ENCODE measurements at places on chromosomes 2 and 18.

DNA sequence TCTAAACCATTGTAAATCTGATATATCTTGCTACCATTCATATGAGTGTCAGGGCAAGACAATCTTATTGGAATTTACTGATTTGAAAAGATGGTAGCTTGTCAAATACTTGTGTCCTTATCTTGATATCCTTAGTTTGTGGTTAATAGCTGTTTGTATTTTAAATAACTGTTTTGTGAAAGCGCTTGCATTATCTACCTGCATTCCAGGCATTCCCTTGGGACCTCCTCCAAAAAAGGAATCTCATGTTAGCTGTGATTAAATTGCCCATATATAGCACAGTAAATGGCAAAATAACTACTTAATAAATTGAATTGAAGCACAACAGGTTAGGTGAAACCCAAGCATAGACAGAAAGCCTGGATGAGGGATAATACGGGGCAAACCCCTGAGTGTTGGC is 13.9 kb downstream of the CNTNAP5 start:
- no peaks in the 10 kb centered on the region for H3K36me3 ChIP-seq
- no peak overlapping the region for H3K27ac ChIP-seq
- H3K4me3 ChIP-seq: no peak overlapping the region
- no peaks in the 10 kb centered on the region for H3K4me1 ChIP-seq

- H3K27me3 ChIP-seq: no peaks in the 10 kb centered on the region
- H3K36me3 ChIP-seq: no peaks in the 10 kb centered on the region
- H3K27ac ChIP-seq: no peak overlapping the region
- no peak overlapping the region for H3K4me3 ChIP-seq
- peaks cover 16% of the 10 kb centered on the region for H3K4me1 ChIP-seq
These were observed 21.0 kb downstream of the TCF7L1 start for GRCh38 chr2:85154048-85154753.

- no peaks in the 10 kb centered on the region for H3K36me3 ChIP-seq
- H3K4me3 ChIP-seq: no peak overlapping the region
- H3K27me3 ChIP-seq: no peaks in the 10 kb centered on the region
- H3K4me1 ChIP-seq: no peaks in the 10 kb centered on the region
These were observed 6.5 kb downstream of the DIPK1C start for GRCh38 chr18:74450626-74451025.

DNA sequence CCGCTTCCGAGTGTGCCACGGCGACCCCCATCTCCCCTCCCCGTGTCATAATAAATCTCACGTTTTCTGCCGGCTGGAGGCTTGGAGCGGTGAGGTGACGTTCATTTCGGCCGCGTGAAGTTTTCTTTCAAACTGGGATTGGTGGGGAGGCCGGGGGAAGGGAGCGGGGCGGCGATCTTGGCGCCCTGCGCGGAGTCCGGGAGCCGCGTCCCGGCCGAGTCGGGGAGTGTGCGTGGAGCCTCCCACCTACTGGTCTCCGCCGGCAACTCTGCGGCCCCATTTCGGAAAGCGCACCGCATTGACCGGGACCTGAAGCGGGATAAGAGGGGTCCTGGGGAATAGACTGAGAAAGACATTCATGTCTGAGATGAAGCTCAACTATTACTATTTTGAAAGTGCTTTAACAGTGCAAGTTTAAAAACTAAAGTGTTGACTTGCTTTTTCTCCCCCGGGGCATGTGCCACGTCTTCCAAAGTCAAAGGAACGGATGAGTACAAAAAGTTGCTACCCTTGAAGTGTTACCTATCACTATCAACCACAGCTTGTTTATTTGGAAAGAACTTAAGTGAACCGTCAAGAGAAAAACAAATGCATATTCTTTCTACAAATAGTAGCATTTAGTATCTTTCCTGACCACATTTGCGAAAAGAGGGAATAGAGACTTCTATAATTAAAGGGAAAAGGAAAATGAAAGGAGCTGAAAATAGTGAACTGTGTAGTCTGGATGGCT is 818 bp upstream of the IKZF2 start:
- H3K4me1 ChIP-seq: peaks cover 7% of the 10 kb centered on the region
- peak overlapping the region; percentile 97 for H3K27ac ChIP-seq
- peak overlapping the region; percentile 97 for H3K4me3 ChIP-seq
- H3K27me3 ChIP-seq: no peaks in the 10 kb centered on the region
- no peaks in the 10 kb centered on the region for H3K36me3 ChIP-seq

DNA sequence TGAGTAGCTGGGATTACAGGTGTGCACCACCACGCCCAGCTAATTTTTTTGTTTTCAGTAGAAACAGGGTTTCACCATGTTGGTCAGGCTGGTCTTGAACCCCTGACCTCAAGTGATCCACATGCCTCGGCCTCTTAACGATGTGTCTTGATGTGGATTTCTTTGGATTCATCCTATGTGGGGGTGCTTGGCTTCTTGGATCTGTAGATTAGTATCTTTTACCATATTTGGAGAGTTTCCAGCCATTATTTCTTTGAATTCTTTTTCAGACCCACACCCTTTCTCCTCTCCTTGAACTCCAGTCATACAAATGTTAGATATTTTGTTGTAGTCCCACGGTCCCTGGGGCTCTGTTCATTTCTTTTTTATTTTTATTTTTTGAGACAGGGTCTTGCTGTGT is 6.8 kb upstream of the TOGARAM2 start:
- no peaks in the 10 kb centered on the region for H3K27me3 ChIP-seq
- no peaks in the 10 kb centered on the region for H3K36me3 ChIP-seq
- H3K4me3 ChIP-seq: no peak overlapping the region
- no peaks in the 10 kb centered on the region for H3K4me1 ChIP-seq

- DNase-seq: no peak
- H3K4me1 ChIP-seq: peaks cover 5% of the 10 kb centered on the region
- H3K27me3 ChIP-seq: no peaks in the 10 kb centered on the region
- no peak overlapping the region for H3K27ac ChIP-seq
- no peaks in the 10 kb centered on the region for H3K36me3 ChIP-seq
These were observed 5.7 kb upstream of the CAB39 start for GRCh38 chr2:230706966-230707365.

- H3K36me3 ChIP-seq: no peaks in the 10 kb centered on the region
- H3K4me3 ChIP-seq: no peak overlapping the region
- no peak for DNase-seq
- H3K27ac ChIP-seq: no peak overlapping the region
These were observed 26.6 kb downstream of the EML6 start for GRCh38 chr2:54750040-54750439.

- no peaks in the 10 kb centered on the region for H3K4me1 ChIP-seq
- no peaks in the 10 kb centered on the region for H3K27me3 ChIP-seq
- no peak overlapping the region for H3K4me3 ChIP-seq
- DNase-seq: no peak
- no peak overlapping the region for H3K27ac ChIP-seq
- H3K36me3 ChIP-seq: no peaks in the 10 kb centered on the region
These were observed 106.0 kb downstream of the COPS8 start for GRCh38 chr2:237191714-237192081.

Data from thoracic aorta (tissue), 2 donors.